ENCODE measurements at places on chromosomes 3 and 15. TPM values are rescaled to one million over a fixed set of nuclear protein-coding genes. Genes with fewer than 3 reads are reported as not detected.

DNA sequence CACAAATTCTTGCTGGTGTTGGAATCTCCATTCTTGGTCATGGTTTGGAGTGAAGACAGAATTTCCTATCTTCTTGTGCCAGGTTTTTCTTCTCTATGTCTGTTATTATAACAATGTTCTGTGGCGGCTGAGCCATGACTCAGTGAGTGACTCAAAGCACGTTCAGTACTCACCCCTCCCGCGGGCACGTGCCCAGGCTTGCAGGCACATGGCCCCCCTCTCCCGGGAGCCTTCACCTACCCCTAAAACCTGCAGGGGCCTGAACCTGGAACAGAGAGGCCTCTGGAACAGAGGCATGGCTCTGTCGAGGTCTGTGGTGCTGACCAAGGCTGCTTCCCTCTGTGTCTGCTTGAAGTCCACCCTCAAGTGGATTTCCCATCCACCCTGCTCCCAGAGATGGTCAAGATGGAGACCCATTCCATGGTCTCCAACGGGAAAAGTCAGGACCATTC lies 27.6 kb downstream of the PLXNB1 start:
- peak; percentile 73 for DNase-seq

DNA sequence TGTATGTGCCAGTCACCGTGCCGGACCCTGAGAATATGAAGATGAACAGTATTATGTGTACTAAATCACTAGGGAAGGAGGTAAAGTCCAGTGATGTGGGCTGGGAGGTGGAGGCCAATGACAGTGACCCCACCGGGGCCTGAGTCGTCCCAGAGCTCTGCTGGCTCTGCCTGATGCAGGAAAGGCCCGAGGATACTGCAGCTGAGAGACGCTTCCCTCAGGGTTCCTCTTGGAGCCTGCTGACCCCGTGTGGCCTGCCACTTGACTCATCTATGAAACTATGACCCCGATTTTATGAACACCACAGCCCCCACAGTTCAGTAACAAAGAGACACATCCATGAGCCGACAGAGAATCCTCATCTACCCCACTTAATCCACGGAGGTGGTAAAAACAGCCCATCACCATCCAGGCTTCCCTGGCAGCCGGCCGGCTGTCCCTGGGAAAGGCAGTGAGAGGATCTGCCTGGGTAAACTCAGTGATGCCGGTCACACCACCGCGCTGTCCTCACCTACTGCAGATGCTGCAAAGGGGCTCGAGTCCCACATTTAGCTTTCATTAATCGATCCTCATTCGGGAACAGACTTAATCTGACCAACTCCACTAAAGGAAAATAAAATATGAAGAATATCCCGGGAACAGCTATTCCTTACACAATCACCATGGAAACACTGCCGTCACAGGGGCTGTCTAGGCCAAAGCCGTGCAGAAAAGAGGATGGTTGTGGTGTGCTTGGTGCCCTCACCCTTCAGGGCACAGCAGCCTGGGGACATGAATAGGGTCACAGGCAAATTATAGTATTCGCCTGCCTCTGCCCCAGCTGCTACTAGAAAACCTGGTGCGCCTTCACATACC lies 82.9 kb downstream of the ARRDC4 start:
- DNase-seq, result no peak

The ZNF619 gene
- total RNA-seq, result 2.0 TPM

The SEMA3B gene
- 162 TPM for total RNA-seq

- no peak for DNase-seq
These were observed 228.9 kb upstream of the PRICKLE2 start for GRCh38 chr3:64454179-64454578.

DNA sequence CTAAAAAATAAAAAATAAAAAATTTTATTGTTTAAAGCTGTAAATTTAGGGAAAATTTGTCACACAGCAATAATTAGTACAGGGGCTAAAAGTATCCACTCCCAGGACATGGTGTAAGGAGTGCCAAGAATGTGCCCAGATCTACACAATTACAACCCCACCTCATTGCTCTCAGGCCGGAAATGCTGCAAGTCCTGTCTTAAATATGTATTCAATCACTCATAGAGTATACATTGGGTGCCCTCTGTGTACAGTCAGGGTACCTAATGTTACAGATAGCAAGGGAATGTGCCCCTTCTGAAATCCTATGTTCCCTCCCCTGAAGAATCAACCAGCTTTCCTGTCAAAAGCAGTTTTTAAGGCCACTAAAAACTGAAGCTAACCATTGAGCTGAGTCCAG lies 106.6 kb downstream of the MECOM start:
- no peak for DNase-seq

GRCh38 chr3:72288955-72289691 lies 504.2 kb upstream of the PROK2 start:
- DNase-seq, result no peak

DNA sequence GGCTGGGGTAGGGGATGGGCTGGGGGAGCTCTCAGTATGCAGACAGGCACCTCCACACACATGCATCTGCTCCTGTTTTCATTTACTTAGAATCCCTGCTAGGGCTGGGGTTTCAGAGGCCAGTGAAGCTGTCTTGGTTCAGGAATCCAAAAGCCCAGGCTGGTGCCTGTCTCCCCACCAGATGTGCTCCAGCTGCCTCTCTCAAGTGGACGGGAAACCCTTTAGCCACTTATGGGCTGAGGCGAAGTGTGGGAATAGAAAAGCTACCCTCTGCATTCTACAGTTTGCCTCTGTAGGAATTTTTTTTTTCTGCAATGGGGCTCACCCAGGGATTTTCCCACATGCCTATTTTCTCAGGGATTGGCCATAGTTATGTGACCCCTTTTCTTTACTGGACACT lies 72.5 kb downstream of the ATP2B2 start:
- DNase-seq, result no peak

The POLQ gene
- 1.1 TPM for total RNA-seq

The REC114 gene
- not detected for total RNA-seq

DNA sequence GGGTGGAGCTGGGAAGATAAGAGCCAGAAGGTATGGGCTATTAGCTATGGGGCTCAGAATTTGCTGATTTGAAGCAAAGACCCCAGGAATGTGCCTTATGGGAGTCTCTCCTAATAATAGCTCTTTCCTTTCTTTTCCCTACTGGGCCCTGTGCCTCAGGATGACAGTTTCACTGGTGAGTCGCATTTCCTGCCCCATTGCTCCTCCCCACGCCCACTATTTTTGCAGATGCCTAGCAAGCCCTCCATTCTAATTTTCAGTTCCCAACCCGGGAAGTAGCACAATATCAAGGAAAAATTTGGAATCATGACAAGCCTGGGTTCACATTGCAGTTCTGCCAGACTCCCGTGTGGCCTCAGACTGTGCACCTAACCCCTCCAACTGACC lies 583 bp downstream of the IL17RE start:
- no peak for DNase-seq

GRCh38 chr3:123071146-123071545 lies 4.3 kb downstream of the PDIA5 start:
- no peak for DNase-seq

GRCh38 chr3:113103588-113103987 lies 107.8 kb upstream of the BOC start:
- DNase-seq, result no peak

DNA sequence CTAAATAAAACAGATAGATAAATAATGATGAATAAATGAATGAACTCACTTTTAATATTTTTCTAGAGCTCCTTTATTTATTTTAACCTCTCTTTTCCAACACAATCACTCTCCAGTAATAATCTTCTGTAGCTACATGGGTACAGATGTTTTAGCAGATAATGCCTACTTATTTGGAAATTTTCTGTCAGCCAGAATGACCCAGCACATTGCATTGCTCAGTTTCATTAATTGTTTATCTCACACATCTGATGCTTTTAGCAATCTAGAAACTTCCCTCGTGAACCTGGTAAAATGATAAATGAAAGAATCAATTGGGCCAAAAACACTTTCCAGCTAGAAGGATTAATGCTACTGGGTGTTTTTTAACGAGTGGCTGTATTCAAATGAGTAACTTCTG lies 14.9 kb upstream of the MYH15 start:
- no peak for DNase-seq

The CAV3 gene
- not detected for total RNA-seq

GRCh38 chr3:38711321-38711720 lies 61.8 kb upstream of the SCN5A start:
- DNase-seq, result no peak

The CFAP20DC gene
- total RNA-seq, result 0.82 TPM

GRCh38 chr3:185968168-185968567 lies 30.4 kb upstream of the TRA2B start:
- DNase-seq, result no peak

The DPP8 gene
- total RNA-seq, result 37.5 TPM

The FGF12 gene
- not detected for total RNA-seq

The EBLN2 gene
- total RNA-seq, result 4.5 TPM

The CADPS gene
- 4.6 TPM for total RNA-seq

DNA sequence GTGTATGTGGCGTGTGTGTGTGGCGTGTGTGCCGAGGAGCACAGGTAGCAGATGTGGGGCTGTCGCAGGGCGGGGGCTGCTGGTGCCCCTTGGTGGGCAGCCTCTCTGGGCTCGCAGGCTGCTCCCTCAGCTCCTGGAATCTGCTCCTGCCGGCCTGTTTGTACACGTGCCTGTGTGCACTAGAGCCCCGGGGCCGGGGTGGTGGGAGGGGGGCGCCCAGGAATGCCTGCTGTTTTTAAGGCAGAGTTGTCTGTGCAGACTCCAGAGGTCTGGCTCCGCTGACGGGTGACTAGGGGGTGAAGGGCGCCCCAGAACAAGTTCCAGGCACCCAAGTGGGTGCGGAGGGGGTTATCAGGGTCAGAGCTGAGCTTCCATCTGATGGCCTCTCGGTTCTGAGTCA lies 112.2 kb downstream of the FBLN2 start:
- DNase-seq, result no peak

DNA sequence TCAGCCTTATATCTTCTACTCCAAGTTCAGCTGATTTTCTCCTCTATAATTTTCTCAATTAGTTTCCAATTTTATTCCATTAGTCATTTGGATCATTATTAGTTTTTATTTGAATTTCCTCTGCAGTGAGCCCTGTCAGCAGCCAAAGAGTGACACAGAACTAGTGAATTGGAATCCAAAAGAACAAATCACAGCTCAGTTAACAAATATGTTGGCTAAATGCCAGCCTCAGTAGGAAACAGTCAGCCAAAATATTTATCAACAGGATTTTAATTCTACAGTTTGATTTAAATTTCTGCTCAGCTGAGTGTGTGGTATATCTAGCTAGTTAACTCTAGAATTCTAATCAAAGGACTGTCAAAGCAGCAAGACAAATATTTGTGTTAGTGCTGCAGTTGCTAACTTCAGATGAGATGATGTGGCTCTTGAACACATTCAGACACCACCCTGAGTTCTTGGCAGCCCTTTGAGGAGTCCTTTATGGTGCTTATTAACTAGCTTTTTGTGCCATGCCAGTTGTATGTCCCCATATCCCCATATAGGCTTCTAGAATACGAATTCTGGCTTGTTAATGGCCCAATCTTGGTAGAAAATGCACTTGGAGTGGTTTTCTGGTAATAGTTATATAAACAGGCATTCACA lies 194.5 kb downstream of the CPNE4 start:
- DNase-seq, result no peak

DNA sequence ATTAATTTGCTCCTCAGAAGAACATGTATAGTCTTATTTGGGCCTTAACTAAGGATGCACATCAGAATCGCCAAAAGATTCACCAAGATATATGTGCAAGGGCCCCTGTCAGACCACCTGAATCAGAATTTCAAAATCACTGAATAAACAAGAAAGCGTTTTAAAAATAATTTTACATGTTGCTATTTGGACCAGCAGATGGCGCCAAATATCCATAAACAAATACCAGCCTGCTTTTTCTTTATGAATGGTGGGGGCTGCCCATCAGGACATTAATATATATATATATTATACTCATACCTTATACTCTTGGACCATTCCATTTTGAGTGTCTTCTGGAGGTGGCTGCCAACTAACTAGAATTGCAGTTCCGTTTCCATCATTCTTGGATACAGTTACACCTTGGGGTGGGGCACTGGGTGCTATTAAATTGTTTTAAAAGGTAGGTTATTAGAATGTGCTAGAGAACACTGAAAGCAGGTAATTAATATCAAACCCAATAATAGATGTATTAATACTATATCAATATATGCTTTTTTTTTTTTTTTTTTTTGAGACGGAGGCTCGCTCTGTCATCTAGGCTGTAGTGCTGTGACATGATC lies 1108.3 kb downstream of the ROBO1 start:
- peak; percentile 17 for DNase-seq

DNA sequence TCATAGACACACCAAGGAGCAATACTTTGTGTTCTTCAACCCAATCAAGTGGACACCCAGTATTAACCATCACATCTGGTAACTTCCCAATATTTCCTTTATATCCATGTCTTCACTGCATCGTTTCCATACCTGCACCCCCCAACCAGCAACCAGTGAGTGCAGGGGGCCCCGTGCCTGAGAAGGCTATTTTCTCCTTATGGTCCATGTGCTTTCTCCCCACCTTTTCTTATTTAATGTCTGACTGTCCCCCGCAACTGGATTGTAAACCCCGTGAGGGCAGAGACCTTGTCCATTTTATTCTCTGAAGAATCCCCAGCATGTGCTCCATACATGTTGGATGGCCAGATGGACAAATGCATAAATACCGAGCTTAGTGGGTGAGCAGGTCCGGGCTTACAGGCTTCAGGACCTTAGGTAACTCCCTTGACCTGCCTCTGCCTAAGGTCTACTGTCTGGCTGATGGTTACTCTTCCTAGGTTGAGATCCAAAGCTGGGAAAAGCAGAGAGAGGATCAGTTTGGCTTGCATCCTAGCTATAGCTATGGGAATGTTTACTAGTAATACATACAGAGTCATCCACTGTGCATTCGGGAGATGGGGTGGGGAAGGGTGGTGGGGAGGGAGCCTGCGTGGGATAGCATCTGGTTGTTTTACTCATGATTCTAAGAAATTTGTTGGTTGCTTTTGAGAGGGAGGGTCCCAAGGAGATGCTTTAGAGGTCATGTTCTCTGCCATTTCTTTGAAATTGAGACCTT lies 41.5 kb downstream of the PXYLP1 start:
- no peak for DNase-seq

DNA sequence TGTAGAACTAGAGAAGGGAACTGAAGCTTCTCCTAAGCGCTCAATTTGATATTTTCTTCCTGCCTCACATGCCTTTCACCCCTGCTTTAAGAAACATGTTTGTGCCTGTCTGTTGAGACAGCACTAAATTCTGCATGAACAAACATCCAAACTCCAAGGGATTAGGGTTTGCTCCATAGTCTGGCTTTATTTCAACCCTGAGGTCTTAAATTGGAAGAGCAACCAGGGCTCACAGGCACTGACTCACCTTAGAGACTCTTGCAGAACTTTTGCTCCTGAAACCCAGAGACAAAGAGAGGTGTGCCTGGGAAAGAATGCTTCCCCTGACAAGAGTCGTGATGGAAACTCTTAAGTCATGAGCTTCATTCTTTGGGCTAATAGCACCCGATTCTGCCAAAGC lies 393.9 kb upstream of the MCTP2 start:
- DNase-seq, result no peak

Data from transverse colon (tissue), 4 donors.